ENCODE measurements at places on chromosomes 2 and 18.

GRCh38 chr2:149989447-149990063, 402.0 kb upstream of the MMADHC start:
- DNase-seq: no peak

- no peak for DNase-seq
Observed at GRCh38 chr2:8036366-8036765, 645.5 kb upstream of the ID2 start.

GRCh38 chr2:159138642-159139182, 147.8 kb downstream of the WDSUB1 start:
- no peak for DNase-seq

DNA sequence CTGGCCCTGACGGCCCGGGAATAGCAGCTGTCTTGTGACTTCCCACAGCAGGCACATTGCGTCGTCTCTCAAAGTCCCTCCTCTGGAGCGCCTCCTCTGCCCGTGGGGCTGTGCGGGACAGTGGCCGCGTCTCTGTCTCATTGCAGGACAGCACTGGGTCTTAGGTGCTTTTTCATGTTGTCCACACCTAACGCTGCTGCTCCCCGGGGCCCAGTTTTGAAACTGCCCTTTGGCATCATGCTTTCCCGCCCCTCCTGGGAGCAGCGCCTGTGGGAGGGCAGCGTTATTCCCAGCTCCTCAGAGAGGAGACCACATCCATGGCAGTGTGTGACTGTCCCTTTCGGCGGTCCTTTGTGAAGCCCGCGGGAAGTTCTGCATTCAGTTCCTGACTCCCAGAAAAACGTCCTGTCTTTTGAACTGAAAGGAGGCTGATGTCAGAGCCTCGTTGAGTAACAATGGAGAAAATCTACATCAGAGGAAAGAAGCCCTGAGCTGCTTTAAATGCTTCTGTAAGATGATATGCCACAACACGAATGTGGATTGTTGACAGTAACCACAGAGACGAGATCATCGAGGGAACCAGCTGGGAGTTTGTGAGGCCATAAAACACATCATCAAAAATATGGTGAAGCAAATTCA, 226.0 kb downstream of the FAM210A start:
- no peak for DNase-seq

DNA sequence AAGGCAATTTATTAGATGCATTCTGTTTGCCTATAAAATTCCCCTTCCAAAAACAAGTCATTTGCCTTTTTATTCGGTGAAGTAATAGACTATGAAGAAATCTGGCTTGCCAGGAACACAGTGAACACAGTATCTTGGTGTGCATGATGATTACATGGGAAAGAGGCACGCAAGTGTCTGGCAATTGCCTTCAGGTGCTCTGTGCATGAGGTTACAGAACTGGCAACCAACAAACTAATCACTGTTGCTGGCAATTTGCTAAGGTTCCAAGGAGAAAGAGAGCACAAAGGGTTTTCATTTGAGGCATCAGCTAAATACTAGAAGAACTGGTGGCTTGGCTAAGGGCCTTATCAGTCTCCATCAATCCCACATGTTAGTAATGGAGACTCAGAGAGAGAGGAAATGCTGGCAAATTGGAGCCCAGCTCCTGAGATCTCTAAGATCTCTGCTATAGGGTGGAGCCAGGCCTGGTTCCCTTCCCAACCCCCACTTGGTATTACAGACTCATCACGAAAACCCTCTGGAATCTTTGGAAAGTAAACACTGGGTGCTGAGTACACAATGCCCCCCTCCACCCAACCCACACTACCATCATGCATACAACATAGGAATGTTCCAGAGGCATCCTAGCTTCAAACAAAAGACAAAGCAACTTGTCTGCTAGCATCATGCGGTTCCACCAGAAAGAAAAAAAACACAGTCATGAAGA, 10.4 kb downstream of the RNF152 start:
- DNase-seq: no peak

- DNase-seq: no peak
Observed at GRCh38 chr2:21642647-21643046, 518.9 kb downstream of the TDRD15 start.

GRCh38 chr2:61951881-61952280, 46.4 kb downstream of the COMMD1 start:
- DNase-seq: no peak

DNA sequence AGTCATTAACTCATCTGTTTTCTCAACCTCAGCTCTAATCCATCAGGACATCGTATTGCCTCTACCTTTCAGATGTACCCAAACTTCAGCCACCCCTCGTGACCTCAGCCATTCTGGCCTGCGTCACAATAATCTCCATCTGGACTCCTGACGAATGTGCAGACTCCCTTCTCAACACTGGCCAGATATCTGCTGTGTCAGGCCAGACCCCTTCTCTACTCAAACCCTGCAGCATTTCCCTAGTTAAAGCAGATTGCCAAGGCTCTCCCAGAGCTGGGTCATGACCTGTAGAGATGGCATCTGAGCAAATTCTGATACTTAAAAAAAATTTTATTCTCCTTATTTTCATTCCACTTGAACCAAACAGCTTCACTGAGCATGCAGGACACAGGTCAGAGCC, 69.5 kb upstream of the TMEM18 start:
- DNase-seq: no peak

DNA sequence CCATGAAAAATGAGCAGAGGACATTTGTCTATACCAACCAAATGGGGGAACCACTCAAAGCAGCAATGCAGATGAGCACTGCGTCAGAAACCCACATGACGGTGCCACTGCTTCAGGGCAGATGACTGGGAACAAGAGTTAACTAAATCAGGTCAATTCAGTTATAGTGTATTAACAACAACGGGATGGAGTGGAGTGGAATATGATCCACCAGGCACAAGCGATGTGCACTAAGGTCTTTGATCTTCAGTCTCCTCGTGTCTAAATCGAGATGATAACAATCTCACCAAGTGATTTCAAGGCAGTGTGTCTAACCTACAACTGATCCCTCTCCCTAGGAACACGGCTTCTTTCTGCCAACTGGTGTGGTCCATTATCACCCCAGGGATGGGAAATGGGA, 269.0 kb downstream of the RAD51AP2 start:
- no peak for DNase-seq

DNA sequence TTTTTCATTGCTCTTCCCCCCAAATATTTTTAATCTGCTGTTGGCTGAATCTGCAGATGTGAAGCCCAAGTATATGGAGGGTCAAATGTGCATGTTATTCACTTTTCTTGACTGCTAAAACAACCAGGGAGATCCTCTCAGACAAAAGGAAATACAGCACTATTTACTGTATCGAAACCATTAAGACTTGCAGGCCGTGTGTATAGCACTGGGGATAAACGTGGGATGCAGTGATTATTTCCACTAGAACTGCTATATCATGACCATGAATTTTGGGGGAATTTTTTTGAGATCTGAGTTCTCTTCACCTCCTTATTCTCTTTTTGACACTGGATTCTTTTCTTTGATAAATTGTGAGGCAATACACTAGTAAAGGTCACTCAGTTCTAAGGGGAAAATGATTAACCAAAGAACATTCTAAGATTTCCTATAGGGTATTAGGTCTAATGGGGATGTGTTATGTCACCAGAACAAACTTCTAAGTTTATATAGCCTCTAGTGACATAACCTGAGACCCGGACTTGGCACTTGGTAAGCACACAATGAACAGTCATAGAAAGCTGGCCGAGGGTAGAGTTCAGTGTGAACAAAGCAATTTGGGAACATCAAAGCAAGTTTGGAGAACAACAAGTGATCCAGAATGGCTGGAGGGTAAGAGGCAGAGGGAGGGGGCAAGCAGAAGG, 14.9 kb upstream of the UGT1A1 start:
- DNase-seq: no peak

DNA sequence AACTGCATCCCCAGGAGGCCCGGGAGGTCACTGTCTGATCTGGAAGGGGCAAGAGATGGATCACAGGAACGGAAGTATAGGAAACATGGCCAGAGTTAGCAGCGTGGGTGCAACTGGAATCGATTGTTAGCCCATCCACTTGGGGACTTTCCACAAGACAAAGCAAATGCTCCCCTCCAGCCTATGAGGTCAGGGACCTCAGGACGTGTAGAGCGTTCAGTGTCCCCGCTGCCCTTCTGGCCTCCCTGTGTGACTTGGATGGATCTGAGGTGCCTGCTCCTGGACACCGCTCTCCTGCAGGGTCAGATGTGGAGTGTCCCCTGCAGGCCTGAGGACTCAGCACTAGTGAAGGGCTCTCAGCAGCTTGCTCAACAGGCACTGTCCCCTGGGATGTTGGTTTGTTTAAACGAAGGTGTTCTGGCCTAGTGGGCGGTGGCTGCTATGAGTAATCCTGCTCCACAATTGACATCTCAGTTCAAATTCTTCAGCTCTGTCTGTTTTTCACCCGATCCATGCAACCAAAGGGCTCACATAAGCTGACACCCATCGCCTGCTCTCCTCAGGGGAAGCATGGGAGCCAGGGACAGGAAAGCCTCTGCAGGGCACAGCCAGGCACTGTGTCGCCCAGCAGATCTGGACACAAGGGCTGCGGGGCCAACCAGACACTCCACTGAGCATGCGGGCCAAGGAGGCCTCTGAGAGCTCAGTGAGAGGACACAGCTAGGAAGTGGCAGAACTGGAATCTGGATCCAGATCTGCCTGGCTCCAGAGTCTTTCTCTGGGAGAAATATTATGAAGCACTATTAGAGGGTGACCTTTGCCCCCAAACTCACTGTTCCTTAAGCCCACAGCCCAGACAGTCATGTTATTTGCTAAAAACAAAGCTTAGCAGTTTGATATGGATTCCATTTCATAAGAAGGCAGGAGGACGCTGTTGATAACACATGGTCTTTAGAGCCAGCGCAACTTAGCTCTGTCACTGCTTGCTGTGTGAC, 78.5 kb downstream of the RHOB start:
- no peak for DNase-seq

DNA sequence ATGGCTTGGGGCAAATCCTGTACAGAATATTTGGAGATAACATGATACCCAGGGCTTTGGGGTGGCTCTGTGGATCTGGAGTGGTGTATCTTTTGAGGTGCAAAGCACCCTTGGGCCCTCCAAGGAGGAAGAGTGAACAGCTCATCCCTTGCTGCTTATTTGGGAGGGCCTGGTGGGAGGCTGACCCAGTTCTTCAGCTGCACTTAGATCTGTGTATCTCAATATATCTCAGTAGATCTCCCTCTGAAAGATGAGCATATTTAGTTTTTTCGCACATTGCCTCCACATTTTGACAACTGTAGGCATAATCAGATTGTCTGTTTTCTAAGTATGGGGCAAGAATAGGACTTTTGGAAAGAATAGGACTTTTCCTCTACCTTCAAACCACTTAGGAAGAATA, 2.8 kb downstream of the TRIM54 start:
- DNase-seq: no peak

DNA sequence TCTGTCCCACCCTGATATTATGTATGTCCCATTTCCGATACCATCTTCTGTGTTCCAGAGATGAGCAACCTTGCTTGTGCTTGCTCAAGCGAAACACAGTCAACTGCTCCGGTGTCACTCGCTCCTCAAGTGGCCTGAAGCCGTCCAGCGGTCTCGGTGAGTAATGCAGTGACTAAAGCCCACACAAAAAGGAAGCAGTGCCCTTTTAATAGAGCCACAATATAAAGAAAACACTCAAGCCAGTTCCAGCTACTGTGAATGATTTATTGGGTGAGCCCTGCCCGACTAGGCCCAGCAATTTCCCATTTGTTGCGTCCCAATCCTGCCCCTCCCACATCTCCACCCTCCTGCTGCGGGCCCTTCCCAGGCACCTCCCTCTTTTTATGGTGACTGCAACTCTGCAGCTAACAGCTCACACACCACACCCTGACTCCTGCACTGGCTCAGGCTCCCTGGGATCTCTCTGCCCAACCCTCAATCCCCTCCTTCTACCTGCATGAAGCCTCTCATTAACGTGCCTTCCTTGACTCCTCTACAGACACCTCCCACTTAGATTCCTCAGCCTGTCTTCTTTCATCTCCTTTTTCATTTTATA, 44.2 kb upstream of the DSC1 start:
- no peak for DNase-seq

GRCh38 chr2:187168720-187169713, 279.0 kb downstream of the CALCRL start:
- no peak for DNase-seq

GRCh38 chr2:39715822-39716221, 50.1 kb downstream of the TMEM178A start:
- no peak for DNase-seq

- DNase-seq: no peak
Observed at GRCh38 chr18:66013969-66014368, 263.2 kb downstream of the CDH7 start.

GRCh38 chr2:205571360-205571959, 110.8 kb upstream of the NRP2 start:
- DNase-seq: no peak

GRCh38 chr18:11009147-11009546, 140.2 kb downstream of the PIEZO2 start:
- no peak for DNase-seq

GRCh38 chr2:72142570-72143440, 4.9 kb downstream of the CYP26B1 start:
- DNase-seq: no peak

DNA sequence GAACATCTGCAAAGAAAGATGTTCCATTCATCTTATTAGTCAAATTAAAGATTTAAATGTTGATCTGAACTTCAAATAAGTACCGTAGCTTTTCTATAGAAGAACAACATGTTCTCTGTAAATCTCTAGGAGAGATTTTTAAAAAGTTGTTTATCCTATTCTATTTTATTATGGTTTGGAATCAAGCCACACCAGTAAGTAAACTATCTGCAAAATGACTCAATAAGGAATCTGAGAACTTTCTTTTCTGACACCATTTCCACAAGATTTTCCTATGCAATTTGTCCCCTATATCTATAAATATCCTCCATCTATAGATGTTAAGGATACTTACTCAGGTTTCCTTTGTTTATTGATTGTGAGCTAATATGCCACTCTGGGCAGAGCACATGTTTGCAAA, 736.6 kb downstream of the CBLN2 start:
- DNase-seq: no peak

- DNase-seq: peak; percentile 32
Observed at GRCh38 chr2:72892506-72893173, 5.4 kb downstream of the SPR start.

DNA sequence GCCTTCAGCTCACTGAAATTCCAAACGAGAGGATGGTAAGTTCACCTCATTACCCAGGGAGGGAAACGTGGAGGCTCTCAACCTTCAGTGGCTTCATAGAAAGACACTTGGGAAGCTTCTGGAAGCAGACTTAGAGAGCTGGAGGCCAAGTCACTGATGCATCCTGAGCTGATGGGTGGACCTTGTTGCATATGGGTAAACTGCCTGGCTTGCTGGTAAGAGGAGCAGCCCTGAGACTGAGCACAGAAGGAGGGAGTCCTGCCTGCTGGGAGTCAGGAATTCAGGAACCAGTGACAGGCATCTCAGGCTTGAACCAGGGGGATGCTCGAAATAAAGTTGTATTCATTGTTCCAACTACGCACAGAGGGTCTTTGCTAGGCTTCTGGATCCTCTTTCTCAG, 66.5 kb upstream of the NPAS2 start:
- DNase-seq: no peak

GRCh38 chr2:107932979-107933378, 53.3 kb upstream of the SLC5A7 start:
- no peak for DNase-seq
